Stimulated activated CD8-positive, alpha-beta memory T cell treated with anti-CD3 and anti-CD28 coated beads, Interleukin-7, amount 100 ng/mL, for 4 hours (primary cell): ENCODE measurements at places on chromosomes 4 and X.

GRCh38 chrX:119759248-119759766 is 919 bp downstream of the SOWAHD start:
- no peak for DNase-seq

- DNase-seq = no peak
These were observed 66.0 kb downstream of the APBB2 start for GRCh38 chr4:41148292-41148691.

- no peak for DNase-seq
These were observed 44.4 kb downstream of the UCHL1 start for GRCh38 chr4:41301137-41301536.

DNA sequence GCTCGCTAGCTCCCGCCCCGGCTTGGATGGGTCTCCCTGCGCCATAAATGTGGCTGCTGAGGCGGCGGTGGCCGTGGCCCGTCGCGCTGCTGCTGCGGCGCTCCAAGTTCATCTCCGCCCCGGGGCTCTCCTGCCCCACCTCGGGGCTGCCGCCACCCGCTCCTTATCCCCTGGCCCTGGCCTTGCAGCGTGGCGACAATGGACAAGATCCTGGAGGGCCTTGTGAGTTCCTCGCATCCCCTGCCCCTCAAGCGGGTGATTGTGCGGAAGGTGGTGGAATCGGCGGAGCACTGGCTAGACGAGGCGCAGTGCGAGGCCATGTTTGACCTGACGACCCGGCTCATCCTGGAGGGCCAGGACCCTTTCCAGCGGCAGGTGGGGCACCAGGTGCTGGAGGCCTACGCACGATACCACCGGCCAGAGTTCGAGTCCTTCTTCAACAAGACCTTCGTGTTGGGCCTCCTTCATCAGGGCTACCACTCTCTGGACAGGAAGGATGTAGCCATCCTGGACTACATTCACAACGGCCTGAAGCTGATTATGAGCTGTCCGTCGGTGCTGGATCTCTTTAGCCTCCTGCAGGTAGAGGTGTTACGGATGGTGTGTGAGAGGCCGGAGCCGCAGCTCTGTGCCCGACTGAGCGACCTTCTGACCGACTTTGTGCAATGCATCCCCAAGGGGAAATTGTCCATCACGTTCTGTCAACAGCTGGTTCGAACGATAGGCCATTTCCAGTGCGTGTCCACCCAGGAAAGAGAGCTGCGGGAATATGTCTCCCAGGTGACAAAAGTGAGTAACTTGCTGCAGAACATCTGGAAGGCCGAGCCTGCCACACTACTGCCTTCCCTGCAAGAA is 763 bp downstream of the USP38 start:
- no peak for DNase-seq

- peak; percentile 20 for DNase-seq
These were observed 45.4 kb downstream of the CXorf58 start for GRCh38 chrX:23952984-23953907.

DNA sequence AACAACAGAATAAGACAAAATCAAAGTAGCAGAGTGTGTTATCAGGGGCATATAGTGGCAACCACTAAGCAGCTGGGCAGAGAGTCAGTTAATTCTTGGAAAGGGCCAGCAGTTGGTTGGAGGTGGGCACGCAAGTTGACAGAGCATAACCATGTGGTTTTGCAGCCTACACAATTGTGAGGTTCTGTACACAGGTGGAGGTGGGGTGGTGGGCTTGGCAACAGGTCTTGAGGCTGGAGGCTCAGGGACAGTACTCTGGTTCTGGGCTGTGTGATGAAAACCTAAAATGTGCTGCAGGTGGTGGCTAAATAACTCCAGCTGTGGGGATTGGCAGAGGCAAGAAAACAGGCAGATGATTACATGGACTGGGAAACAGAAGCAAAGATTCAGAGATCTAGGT is 1112.7 kb downstream of the PDHA2 start:
- DNase-seq = no peak

DNA sequence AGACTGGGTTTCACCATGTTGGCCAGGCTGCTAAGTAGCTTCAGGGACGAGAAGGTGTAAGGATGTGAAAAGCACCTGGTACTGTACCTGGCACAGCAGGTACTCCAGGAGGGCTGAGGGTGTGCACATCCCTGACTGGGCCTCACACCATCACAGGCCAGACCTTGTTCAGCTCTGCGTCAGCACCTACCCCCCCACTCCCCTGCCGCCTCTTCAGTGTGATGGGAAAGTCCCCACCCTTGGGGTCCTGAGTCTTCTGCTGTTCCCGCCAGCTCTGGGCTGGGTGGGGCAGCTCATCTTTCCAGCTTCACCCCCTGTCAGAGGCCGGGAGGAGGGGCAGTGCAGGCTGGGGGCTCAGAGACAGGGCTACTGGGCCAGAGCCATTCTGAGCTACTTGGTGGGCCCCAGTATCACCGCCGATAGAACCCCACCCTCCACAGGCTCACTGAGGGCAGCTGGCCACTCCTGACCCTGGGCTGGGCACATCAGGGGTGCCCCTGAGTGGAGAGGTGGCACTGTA is 6.7 kb upstream of the SH3BP2 start:
- DNase-seq = peak; percentile 82

DNA sequence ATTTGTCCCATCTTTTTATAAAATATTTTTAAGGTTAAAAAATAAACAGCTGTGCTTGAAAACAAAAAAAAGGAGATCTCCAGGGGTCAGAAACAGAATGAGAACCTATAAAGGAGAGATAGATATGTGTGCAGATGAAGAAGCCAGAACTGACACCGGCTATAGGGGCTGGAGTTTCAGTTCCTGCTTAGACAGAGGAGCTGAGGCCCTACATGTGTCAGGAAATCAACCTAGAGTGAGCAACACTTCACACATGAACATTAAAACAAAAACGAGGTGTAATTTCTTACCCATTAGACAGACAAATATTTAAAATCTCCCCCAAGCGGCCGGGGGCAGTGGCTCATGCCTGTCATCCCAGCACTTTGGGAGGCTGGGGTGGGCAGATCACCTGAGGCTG is 17.8 kb upstream of the HUWE1 start:
- DNase-seq = no peak

DNA sequence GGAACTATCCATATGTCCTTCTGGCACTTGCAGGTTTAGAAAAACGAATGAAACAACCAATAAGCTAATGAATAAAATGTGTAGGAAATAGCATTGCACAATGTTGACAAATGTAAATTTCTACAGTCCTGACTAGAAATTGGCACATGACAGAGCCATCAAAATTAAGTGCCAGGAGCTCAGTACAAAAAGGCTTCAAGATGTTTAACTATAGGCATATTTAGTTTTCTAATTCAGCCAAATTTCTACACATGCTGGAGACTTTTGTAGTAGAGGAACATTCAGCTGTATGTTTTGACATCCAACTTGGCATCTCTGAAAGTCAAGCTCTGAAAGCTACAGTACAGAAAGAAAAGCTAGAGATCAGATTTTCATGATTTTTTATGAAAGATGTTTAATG is 1999.4 kb upstream of the AGA start:
- DNase-seq = no peak
